Activated CD8-positive, alpha-beta memory T cell treated with anti-CD3 and anti-CD28 coated beads for 4 hours (primary cell): ENCODE measurements at places on chromosomes 1 and 21.

DNA sequence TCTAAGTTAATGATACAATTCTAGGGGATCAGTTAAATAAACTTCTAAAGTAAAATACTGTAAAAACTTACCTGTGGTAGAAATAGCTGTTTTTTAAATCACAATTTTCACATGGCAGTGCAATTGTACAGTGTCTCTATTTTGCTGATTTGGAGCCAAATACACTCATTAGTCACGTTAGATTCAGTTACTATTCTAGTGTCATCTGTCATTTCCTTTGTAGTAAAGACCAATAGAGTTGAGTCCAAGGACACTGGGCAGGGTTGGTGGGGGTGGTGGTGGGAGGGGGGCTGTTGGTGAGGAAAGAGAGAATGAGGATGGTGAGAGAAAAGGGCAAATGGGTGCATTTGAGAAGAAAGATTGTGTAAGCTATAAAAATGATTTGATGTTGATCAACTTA, 33.6 kb downstream of the CD55 start:
- no peak for DNase-seq

- no peak for DNase-seq
These were observed 10.5 kb upstream of the OLIG1 start for GRCh38 chr21:33059380-33059841.

DNA sequence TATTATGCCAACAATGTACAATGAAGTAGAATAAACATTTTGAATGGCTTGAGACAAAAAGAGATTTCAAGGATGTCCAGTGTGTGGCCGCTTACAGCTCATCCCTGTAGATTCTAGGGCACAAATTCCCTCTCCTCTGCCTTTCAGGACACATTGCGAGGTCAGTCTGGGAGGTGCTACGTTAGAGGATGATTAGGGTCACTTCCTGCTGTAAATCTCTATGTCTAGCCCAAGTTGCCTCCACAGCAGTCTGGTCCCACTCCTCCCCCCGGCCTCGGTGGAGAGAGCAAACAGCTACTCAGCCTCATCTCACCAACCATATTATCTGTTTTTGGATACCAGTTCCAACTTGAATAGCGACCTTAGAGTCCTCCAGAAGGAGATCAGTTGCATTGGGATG, 17.0 kb downstream of the KCNJ10 start:
- DNase-seq = no peak

DNA sequence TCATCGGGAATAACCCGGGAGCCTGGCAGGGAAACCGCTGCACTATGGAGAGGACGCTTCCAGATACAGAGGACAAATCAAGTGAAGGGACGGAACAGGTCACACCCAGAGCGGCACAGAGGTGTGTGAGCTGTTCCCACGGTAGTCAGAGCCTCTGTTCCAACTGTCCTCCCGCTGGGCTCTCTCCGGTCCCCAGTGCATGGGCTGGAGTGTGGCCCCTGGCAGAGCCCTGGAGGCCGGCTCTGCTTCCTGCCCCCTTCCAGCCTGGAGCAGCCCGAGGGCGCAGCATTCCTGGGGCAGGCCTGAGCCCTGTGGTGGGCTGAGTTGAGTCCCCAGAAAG, 11.9 kb upstream of the ZBTB21 start:
- no peak for DNase-seq

DNA sequence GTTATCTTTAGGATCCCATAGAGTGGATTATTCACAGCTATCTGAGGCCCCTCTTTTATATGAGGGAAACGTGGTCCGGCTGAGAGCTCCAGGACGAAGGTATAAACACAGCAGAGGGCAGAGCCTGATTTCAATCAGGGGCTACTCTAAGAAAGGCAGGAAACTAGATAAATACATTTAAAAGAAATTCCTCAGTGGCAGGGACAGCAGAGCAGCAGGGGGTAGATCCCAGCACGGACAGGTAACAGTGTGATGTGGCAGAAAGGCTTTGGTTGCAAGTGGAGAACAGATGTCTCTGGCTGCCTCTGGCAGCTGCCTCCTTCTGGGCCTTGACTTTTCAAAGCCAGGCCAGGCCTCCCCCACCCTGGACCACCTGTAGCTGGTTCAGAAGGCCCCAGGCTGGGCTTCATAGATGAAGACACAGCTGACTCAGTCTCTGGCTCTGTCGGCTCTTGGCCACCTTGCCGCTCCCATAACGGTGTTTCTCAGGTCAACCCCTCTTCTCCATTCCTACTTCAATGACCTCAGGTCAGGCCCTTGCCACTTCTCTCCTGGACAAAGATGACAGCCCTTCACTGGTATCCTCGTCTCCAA, 43.8 kb downstream of the FAM78B start:
- no peak for DNase-seq

DNA sequence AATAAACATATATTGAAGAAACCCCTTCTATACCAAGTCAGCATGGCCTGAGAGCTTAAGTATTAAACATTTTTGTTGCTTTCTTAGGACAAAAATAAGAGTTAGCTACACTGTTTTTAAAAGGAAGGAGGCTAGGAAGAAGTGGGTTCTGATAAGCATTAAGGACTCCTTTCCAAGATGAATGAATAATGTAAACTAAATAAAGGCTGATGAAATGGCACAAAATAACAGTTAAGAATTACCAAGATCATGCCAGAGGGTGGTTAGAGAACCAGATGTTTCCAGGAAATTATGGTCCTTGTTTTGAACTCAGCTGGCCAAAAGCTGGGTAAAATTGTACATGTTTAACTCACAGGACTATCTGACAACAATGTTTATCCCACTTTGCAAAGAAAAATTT, 114.1 kb upstream of the ETS2 start:
- no peak for DNase-seq

- DNase-seq = no peak
These were observed 941 bp downstream of the ELAVL4 start for GRCh38 chr1:50109647-50110075.

DNA sequence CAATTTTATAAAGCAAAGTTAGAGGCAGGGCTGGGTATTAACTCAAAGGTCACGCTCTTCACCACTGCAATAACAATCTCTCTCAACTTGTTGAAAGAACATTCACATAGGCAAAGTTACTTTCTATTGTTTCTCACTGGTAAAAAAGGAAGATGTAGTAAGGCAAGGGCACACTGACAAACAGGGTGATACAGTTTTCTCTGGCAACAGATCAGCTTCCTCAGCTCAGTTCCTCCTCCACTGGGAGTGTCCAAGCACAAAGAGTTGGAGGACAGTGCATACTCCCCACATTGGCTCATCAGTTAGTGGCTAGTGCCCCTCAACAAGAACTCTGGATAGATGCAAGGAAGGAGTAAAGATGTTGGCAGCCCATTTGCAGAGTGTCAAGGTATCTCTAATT, 3.7 kb downstream of the PLPPR4 start:
- DNase-seq = no peak

- DNase-seq = no peak
These were observed 106.8 kb downstream of the RAVER2 start for GRCh38 chr1:64851664-64852063.

DNA sequence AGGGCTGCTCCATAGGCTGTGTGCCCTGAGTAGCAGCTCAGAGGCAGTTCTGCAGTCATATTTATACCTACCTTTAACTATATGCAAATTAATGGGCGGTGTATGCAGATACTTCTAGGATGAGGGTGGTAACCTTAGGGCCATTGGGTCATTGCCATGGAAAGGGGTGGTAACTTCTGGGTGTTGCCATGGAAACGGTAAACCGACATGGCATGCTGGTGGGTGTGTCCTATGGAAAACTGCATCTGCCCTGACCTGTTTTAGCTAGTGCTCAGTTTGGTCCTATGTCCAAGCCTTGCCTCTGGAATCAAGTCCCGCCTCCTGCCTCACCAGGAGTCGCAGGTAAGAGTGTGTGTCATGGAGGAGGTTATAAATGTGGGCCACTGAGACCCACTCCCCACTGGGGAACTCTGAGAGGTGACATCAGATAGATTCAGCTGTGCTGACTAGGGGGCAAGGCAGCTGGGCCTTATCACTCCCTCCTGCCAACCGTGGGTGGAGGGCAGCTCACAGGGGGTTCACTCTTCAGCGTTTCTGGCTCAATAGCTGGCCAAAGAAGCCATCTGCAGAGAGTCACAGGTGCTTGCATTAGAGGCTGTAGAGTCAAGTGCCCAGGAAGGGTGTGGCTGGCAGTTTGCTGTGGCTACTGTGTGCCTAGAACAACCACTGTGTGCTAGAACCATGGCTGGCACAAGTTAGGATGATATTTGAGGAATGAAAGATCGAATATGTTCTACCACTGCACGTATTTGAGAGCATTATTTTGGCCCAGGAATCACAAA, 19.0 kb downstream of the BACE2 start:
- DNase-seq = no peak

DNA sequence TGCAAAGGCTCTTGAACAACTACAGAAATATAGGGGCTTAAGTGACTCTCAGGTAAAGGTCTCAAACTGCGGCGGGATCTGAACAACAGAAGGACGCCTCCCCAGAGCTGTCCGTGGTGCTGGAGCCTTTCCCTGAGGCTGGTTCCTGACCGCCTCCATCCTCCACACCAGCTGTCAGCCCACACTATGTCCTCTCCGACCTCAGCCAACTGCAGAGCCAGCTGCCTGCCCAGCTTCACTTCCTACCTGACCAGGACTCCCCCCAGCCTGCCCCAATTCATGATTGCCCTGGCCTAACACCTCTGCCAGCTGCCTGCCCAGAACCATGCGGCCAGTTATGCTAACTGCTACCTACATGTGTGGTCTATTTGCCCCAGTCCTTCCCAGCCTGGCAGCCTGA, 63.6 kb upstream of the ZC3H12A start:
- DNase-seq = no peak

DNA sequence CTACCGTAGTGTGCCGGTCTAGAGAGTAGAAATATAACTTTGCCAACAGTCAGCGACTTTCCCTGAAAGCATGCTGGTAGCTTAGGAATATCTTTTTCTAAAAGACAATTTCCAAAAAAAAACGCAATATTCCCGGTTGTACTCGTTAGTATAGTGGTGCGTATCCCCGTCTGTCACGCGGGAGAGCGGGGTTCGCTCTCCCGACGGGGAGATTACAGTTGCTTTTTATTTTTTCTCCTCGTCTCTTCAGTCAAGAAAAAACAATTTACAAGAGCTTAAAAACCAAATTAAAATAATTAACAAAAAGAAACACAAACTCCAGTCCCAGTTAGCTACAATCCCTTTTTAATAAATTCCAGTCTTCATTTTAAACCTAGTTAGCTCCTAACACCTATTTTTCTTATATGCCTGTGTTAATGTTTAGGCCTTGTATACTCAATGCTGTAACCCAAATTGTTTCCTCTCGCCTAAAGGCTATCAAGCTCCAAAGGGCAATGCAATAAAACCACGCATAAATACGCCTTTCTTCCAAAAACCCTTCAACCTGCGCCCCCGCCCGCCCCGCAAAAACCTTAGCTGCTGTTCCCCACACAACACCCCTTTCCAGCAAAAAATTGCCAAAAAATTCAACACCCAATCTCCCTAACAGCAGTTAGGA, 7.8 kb downstream of the HSPA6 start:
- no peak for DNase-seq

GRCh38 chr1:188719735-188720134, 1757.9 kb downstream of the BRINP3 start:
- no peak for DNase-seq

DNA sequence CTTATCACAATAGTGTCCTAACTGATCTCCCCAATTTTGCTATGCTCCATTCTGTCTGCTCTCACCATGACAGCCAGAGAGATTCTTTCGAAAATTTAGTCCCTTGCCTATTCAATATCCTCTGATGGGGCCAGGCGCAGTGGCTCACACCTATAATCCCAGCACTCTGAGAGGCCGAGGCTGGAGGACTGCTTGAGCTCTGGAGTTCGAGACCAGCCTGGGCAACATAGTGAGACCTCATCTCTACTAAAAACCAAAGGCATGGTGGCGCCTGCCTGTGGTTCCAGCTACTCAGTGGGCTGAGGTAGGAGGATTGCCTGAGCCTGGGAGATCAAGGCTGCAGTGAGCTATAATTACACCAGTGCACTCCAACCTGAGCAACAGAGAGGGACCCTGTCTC, 16.1 kb upstream of the PDZK1IP1 start:
- DNase-seq = no peak

- no peak for DNase-seq
These were observed 1.7 kb downstream of the HES4 start for GRCh38 chr1:997993-998744.

DNA sequence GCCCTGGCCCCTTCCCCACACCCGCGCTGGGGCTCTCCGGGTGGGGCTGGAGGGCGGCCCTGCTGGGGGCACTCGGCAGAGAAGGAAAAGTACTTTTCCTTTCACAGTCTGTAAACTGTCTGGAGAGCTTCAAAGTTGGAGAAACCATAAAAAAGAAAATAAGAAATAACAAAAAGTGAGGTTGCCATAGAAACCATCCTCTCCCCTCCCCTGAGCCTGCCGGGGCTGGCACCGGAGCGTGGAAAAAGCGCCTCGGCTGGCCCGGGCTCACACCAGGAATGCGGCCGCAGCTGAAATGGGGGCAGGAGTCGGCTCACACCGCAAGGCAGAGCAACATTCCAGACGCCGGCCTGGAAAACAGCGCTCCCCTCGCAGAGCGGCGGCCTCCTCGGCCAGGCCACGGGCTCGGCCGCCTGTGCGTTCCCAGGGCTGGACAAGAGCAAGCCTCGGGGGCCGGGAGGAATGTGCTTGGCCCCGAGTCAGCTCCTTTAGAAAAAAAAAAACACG, 69.2 kb downstream of the MORN1 start:
- DNase-seq = no peak

GRCh38 chr1:31620631-31621497, 3.4 kb downstream of the HCRTR1 start:
- DNase-seq = no peak

DNA sequence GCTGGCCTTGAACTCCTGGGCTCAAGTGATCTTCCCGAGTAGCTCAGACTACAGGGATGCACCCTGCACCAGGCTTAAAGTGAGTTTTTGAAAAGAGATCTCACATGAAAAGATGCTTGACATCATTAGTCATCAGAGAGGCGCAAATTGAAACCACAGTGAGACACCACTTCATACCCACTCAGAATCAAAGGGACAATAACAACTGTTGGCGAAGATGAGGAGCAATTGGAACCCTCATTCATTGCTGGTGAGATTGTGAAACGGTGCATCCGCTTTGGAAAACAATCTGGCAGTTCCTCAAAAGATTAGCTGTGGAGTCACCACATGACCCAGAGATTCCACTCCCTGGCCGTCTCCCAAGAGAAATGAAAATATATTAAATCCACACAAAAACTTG, 122.3 kb downstream of the PGBD5 start:
- no peak for DNase-seq

- DNase-seq = no peak
These were observed 130.5 kb downstream of the TMEM53 start for GRCh38 chr1:44543786-44544185.

GRCh38 chr1:115790846-115791245, 22.3 kb upstream of the CASQ2 start:
- no peak for DNase-seq
